ENCODE measurements at places on chromosomes 1 and 21.

DNA sequence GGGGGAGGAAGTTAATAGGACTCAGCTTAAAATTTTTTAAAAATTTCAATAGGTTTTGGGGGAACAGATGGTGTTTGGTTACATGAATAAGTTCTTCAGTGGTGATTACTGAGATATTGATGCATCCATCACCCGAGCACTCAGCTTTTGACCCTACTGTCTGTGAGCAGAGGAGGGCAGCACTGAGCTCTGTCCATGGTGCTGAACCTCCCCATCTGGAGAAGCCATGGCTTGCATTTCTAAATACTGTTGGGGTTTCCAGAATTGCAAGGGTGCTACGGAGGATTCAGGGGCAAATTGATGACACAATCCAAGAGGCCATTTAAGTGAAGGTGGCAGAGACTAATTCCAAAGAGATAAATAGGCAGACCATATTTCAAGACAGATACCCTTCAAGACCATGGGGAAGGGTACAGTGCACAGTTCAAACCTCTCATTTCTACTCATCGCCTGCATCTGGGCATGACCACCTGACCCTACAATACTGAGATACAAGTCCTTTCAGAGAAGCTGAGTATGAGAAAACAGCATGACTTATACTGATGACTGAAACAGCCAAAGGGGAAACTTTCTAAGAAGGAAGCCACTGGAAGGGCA lies 17.2 kb downstream of the SYT2 start:
- DNase-seq: no peak

DNA sequence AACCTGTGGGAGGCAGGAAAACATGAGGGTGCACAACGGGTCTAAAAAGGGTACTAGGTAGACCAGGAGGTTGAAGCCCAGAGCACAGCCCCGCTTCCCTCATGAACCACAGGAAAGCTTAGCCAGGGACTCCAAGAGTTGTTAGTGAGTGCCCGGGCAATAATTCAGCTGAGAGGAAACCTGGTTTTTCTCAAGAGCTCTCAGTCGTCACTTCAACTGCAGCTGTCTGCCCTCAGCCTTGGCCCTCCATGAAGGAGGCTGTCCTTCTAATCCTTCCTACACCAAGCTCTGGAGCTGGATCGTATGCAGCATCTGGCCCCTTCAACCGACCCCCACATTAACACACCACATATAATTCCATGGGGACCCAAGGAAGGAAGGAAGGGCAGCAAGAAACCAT lies 77.0 kb upstream of the BACE2 start:
- DNase-seq: peak; percentile 51

DNA sequence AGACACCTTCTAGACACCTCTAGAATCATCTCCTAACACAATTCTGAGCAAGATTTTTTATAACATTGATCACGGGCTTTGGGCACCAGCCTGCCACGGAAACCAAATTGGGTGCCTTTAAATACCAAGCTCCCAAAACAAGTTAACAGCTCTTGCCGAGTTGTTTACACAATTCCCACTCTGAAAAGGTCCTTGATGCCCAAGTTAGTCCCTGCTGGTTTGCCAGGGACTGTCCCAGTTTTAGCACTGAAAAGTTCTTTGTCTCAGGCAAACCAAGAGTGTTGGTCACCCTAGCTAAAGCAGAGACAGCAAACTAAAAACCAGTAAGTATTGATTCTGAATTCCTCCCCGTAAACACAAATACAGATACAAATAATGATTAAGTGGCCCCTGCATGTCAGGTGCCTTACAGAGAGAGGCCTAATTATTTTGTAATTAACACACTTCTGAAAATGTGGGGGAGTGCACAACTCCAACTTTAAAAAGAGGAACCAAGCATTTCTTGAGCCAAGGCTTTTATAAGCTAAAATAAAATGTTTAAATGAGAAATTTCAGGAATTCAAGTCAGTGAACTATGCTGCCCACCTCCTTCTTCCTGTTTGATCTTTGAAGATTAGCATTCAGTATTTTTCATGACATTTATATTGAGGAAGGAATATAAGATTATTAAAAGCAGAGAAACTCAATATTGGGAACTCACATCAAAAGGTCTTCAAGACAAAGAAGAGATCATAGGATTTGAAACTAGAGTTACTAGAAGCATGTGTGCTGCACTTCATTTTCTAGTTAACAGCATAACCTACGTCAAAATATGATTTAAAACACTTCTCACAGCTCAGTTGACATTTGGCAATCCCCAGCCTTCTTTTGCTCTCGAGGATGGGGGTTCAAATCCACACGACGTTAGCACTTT lies 9.0 kb upstream of the UBE2U start:
- no peak for DNase-seq

GRCh38 chr21:42614811-42615351 lies 38.5 kb upstream of the PDE9A start:
- DNase-seq: no peak

GRCh38 chr1:24594328-24594598 lies 38.4 kb downstream of the NCMAP start:
- peak; percentile 54 for DNase-seq

- no peak for DNase-seq
Observed at GRCh38 chr1:226710501-226710900, 28.6 kb downstream of the ITPKB start.

- DNase-seq: no peak
Observed at GRCh38 chr1:182718311-182718710, 33.9 kb upstream of the RGS8 start.

DNA sequence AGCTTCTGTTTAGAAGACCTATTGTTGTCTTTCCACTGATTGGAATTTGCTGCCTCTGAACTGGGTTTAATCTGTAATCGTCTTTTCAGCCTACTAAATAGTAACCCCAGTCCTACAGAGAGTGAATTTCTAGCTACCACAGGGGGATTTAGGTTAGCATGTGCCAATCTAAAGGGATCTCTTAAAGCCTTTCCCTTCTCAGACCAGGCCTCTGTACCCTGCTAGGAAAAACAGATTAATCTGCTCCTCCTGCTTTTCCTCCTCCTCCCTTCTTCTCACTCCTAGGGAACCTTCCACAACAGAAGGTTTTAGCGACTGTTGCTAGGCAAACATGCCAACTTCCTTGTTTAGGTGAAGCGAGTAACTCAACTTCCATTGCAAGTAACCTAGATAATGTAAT lies 1.3 kb upstream of the RC3H1 start:
- no peak for DNase-seq

DNA sequence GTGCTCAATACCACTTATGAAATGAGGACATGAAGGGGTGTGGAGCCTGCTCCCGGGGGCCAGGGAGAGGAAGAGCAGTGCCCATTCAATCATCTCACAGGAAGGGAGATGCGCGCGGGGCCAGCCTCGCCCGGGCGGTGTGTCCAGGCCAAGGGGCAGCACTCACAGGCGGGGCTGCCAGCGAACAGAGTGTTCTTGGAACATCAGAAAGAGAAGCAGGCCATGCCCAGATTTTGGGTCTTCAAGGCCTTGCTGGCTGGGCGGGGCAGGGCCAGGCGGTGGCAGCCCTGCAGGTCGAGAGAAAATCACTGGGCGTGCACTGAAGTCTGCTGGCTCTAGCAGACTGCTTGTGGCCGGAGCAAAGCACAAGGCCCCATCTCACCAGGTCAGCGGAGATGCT lies 168.6 kb downstream of the PRDM16 start:
- DNase-seq: no peak

GRCh38 chr1:47824297-47824696 lies 172.9 kb downstream of the TRABD2B start:
- DNase-seq: no peak

DNA sequence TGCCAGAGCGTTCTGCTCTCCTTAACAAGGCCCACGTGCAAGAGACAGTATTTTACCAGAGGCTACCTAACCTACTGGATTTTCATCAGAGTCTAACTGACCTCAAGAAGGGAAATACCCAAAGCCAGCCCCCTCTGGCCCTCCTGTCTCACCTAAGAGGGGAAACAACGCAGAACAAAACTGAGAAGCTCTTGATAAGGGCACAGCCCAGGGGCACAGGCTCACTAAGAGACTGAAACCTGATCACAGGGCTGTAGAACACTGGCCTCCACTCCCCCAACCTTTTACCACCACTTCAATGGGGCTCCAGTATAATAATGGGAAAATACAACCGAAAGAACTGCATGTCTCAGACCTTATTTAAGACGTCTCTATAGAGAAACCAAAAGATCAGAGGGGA lies 449.5 kb upstream of the CAMK1G start:
- no peak for DNase-seq

- no peak for DNase-seq
Observed at GRCh38 chr21:33870768-33871167, 44.8 kb downstream of the ATP5PO start.

DNA sequence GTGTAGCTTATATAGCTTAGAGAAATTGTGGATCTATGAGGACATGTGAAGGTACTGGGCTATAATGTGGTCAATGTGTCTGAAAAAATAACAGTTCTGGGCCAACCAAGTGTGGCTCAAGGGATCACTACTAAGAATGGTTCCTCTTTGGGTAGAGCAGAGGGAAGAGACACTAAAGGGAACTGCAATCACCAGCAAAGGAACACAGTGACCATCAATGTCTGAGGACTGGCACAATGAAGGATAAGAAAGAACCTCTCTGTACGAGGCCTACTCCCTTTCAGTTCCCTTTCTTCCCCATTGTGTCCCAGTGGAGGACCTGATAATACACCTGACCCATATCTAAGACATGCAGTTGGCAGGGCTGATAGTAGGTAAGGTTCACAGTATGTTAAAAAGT lies 89.9 kb upstream of the JAK1 start:
- no peak for DNase-seq

GRCh38 chr21:24969068-24969467 lies 638.2 kb downstream of the MRPL39 start:
- DNase-seq: no peak

- DNase-seq: no peak
Observed at GRCh38 chr1:205420938-205421337, 918 bp downstream of the LEMD1 start.

DNA sequence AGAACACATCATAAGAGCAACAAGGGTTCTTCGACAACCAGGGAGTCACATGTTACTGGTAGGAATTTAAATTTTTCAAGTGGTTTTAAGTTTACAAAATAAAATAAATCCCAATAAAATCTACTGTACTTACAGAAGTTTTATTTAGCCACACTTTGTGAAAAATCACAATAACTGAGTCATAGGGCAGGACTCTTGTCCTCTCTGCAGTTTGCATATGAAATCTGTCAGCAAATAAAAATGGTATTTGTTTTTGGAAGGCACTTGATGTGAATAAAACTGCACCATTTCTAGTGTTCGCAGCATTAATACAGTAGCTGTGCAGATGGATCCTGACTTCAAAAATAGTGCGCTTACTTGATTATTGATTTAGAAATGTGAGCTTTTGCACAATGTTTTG lies 150.4 kb downstream of the LBR start:
- DNase-seq: no peak

- DNase-seq: no peak
Observed at GRCh38 chr21:45419162-45419561, 14.2 kb downstream of the COL18A1 start.

DNA sequence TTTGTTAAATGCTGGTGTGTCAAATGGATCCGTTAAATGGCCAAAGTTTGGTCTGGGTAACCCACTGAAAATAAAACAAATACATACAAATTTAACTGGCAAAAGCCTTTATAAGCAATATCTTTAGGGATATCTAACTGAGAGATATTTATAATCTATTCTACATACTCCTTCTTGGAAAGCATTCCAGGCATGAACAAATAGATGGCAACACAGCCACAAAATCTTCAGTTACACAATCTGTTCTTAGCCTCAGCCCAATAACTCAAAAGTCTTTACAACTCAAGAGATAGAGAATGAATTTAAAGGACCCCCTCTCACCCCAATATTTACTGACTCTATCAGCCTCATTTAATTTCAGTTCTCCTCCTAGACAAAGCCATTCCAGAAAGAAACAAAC lies 58.7 kb downstream of the NRDC start:
- no peak for DNase-seq

DNA sequence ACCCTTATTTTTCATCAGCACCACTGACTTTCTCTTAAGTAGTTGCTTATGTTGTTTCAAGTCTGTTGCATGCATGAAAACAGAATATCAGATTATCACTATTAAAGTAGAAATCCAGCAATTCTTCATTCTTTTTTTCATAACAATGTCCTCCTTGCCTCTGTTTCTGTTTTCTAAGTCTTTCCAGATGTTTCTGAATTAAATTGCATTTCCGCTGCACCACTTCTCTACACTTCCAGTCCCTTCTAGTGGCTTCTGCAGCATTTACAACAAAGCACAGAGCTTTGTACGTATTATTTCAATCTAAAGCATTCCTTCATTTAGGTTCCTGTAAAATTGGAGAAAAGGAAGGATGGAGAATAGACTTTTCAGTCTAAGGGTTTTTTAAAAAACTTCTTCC lies 42.4 kb downstream of the PATJ start:
- DNase-seq: no peak

DNA sequence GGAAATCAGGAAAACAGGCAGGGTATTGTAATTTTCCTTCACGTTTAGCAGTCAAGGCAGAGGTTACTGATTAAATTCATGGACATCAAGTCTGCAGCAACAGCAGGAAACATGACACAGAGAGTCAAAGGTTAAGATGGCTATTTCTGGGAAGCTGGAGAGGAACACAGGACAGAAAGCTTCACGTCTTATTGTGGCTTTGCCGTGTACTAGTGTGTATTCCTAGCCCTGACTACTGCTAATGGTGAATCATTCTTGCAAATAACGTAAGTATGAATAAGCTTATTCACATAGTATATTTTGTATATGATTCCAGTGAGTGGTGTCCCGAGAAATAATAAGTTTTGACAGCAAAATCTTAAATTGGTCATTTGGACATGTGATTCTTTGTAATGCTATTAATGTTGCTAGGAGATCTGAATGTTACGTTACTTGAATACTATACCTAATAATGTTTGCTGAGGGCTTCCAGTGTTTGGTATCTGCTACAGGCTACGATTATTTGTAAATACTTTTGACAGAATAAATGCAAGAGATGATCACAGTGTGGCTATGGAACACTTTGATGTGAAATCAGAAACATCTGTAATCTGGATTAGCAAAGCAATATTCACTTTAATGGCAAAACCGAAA lies 77.4 kb downstream of the DISP1 start:
- no peak for DNase-seq

DNA sequence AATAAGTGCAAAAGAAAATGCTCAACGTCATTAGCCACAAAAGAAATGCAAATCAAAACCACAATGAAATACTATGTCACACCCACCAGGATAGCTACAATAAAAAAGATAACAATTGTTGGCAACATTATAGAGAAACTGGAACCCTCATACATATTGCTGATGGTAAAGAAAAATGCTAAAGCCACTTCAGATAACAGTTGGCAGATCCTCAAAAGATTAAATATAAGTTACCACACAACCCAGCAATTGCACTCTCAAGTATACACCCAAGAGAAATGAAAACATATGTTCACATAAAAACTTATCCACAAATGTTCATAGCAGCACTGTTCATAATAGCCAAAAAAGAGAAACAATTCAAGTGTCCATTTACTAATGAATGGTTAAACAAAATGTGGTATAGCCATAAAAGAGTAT lies 20.7 kb downstream of the TRIM33 start:
- DNase-seq: no peak

Measured in NCI-H187 treated with DMSO at 0.1 percent for 48 hours (cell line).